ENCODE measurements at places on chromosomes 5 and 9.

DNA sequence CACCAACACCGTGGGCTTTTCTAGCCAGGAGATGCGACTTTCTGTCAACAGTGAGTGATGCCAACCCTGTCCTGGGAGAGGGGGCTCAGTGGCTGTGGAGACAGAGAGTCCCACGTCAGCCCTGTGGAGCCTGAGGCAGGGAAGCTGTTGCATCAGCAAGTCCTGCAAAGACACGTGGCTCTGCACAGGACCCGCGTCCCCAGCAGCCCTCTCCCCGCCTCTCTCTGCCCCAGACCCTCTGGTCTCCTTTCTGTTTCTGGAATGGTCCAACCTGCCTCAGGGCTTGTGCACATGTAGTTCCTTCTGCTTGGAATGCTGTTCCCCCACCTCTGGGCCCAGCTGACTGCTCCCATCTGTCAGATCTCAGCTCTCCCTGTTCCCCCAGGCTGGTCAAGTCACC is 60.4 kb downstream of the HMCN2 start:
- no peak for DNase-seq

- no peak for DNase-seq
These were observed 77.9 kb upstream of the ATG10 start for GRCh38 chr5:81893961-81894360.

DNA sequence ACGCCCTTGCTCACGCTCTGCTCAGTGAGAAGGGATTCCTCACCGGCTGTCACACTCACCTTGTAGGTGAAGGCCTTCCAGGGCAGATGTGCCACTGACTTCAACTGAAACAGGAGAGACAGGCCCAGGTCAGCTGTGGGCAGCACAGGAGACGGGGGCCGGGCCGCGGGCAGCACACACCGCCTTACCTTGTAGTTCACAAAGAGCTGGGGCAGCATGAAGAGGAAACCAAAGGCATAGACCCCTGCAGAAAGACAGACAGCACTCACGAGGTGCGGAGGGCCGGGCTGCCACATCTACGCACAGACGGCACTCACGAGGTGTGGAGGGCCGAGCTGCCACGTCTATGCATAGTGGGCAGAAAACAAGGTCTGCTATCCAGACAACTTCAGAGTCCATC is 23.3 kb downstream of the CLPTM1L start:
- DNase-seq: no peak

GRCh38 chr5:74386571-74387334 is 253.8 kb downstream of the ENC1 start:
- DNase-seq: no peak

DNA sequence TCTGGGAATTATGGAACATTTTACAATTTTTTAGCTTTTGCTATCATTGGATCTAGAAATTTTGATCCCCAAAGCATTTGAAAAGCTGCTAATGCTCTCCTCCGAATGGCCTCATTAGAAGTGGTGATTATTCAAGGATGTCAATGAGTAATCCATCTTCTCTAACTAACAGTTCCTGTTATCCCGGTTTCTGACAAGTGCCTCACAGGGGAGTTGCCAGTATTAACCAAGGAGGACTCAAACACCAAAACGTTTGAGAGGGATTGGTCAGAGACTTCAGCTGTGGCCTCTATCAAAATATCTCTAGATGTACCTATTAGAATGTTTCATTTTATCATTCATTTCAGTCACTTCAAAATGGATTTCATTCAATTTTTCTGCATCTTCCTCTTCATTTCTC is 208.3 kb upstream of the ITGA1 start:
- no peak for DNase-seq

All from amniotic stem cell (primary cell).